NCI-H1105 treated with DMSO at 0.1 percent for 48 hours (cell line): ENCODE measurements at places on chromosomes 5 and 9.

- no peak for DNase-seq
Observed at GRCh38 chr5:84695330-84695729, 310.6 kb upstream of the EDIL3 start.

DNA sequence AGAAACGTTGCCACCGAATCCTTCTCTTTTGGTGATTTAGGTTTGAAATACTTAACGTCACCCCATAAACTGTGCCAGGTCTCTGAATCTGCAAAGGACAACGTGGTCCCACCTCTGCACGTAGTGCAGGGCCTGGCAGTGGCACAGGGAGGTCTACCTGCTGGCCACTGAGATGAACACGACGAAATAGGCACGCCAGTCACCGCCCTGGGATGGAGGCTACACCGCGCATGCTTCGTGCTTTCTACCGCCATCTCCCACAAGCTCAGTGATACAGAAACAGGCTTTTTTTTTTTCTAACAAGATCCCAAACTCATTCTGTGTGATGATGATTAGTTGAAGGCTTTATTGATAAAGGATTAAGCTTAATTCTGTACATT lies 140.0 kb upstream of the RAPGEF1 start:
- DNase-seq = no peak

GRCh38 chr9:71908825-71909224 lies 2.2 kb downstream of the ABHD17B start:
- DNase-seq = no peak

DNA sequence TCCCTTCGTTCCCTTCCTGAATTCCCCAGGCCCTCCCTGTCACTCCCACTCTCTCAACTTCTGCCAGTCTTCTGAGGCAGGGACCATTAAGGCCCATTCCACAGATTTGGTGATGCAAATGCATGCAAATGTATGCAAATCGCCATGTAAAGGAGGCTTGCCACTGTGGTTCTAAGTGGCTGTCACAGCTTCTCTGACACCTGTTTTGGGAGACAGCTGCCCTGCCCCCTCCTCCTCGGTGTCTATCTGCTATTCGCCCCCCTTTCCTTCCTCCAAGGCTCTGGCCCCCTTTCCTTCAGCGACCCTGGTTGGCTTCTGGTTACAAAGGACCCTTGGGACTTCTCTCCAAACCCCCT lies 10.5 kb upstream of the ARAP3 start:
- DNase-seq = no peak

DNA sequence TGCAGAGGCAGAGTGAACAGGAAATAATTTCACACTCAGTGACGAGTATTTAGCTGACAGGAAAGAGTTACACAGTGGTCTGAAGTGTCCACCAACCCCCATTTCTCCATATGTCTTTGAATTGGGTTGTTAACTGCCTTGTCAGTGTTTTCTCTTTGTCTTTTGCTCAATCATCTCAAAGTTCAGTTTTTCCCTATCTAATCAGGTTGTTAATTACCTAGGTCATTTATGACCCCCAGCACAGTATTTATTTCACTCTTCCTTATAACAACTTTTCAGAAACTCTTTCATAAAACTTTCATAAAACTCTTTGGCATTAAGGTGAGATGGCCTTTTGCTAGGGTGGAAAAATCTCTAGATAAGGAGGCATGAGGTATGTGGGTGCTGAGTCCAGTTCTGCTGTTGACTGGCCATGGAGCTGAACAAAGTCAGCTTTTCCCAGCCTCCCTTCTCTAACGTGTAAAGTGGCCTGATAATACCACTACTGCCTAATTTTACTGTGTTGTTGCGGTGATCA lies 5.2 kb upstream of the ALDOB start:
- no peak for DNase-seq

GRCh38 chr5:178111925-178112324 lies 1.4 kb upstream of the N4BP3 start:
- DNase-seq = no peak

DNA sequence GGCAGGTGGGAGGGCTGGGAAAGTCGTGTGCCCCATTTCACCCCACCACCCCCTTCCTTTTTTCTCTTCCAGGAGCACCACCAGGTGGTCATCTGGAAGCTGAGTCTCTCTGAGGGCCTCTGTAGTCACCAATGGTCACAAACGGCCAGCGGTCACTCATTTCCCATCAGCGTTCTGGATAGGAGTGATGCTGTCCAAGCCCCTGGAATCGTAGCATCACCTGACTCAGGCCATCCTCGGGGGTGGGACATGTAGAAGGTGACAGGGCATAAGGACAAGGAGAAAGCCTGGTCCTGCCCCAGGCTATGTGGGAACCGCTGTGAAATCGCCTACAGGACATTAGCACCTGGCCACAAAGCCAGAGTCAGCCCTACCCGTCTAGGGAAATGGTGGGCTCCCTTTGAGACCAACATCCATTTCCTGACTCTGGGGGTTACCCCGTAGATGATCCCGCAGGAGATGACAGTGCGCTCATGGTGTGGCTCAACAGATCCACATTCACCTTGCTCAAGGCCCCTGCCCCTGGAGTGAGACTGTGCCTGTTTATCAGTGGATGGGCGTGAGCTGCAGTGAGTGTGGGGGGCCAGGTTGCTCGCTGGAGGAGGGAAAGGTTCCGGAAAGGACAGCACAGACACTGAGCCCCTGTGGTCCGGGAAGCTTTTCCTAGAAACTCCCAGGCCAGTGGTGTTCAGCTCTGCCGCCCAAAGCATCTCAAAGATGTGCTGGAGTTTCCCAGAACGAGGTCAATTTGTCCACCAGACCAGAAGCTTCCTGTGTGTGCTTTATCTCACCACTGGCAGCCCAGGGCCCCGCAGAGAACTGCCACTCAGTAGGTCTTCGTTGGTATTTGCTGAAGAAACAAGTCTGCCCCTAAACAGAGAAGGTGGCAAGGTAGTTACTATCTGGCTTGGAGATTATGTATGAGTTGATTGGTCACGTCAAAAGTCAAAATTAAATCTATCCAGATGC lies 61.1 kb upstream of the UNC5A start:
- DNase-seq = no peak
